ENCODE measurements at places on chromosomes 7 and 10.

GRCh38 chr7:7795630-7796121 is 77.3 kb upstream of the RPA3 start:
- no peak for DNase-seq

GRCh38 chr10:130555411-130555750 is 419.2 kb downstream of the GLRX3 start:
- no peak for DNase-seq

GRCh38 chr7:9939176-9939575 is 1034.5 kb upstream of the PHF14 start:
- no peak for DNase-seq

DNA sequence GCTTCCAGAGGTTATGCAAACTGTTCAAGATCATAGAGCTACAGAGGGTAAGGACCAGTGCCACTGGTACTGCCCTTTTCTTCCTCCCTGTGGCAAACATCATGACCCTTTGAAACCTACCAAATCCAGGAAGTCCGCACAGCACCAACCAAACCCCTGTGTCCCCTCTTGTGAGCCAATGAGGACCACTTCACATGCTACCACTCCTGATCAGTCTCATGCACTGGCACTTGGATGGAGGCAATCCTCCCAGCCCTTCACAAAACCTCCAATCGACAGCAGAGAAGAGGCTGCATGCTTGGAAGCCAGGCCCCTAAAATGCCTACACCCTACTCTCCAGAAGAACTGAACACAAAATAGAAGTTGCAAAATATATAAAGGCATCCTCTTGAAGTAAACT is 248.0 kb downstream of the TNS3 start:
- DNase-seq, result no peak

DNA sequence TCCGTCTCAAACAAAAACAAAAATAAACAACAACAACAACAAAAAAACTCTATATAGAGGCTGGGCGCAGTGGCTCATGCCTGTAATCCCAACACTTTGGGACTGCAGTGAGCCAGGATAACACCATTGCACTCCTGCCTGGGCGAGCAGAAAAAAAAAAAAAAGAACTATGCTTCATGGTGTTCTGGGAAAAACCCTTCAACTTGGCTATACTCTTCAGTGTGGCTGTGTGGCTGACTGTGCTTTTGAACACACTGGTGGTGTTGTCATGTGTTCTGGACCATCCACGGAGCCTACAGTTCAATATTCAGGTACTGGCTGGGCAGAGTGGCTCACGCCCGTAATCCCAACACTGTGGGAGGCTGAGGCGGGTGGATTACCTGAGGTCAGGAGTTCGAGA is 26.5 kb downstream of the SNX8 start:
- no peak for DNase-seq

GRCh38 chr7:55966851-55967250 is 2.5 kb downstream of the NIPSNAP2 start:
- no peak for DNase-seq

- no peak for DNase-seq
Measured at GRCh38 chr7:26492816-26493215, 201.2 kb downstream of the SNX10 start.

- DNase-seq, result no peak
Measured at GRCh38 chr10:76422769-76423168, 991.3 kb downstream of the LRMDA start.

GRCh38 chr10:44385696-44386441 is 972 bp upstream of the CXCL12 start:
- DNase-seq, result no peak

- DNase-seq, result no peak
Measured at GRCh38 chr10:102850025-102850518, 4.0 kb upstream of the BORCS7 start.

GRCh38 chr7:149257146-149257545 is 4.8 kb upstream of the ZNF783 start:
- DNase-seq, result no peak

DNA sequence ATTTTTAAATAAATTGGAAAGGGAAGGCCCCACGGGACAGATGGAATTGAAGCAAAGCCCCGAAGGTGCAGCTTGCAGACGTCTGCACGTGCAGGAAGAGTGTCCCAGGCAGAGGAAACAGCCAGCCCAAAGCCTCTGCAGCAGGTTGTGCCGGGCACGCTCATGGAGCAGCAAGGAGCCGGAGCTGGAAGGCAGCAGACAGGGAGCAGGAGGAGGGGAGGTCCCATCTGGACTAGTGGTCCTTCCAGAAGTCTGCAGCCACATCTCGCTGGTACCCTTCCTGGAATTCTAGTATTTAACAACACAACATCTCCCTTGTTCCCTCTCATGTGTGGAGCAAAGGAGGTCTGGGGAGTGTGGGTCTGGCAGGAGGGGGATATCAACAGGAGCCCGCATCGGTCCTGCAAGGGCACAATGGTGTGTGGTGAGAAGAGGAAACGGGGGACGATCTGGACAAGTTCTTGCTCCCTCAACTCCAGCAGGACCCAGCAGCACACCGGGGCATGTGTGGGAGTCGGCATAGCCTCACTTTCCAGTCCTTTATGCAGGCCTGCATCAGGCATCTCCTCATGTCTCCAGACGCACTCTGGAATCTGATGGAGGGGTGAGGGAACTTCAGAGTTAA is 169.3 kb downstream of the GRID1 start:
- no peak for DNase-seq

- DNase-seq, result no peak
Measured at GRCh38 chr10:43605850-43606322, 352 bp upstream of the ZNF485 start.

- no peak for DNase-seq
Measured at GRCh38 chr7:76220185-76221057, 18.7 kb downstream of the SRRM3 start.

- DNase-seq, result no peak
Measured at GRCh38 chr7:26861050-26861449, 3.3 kb downstream of the SKAP2 start.

DNA sequence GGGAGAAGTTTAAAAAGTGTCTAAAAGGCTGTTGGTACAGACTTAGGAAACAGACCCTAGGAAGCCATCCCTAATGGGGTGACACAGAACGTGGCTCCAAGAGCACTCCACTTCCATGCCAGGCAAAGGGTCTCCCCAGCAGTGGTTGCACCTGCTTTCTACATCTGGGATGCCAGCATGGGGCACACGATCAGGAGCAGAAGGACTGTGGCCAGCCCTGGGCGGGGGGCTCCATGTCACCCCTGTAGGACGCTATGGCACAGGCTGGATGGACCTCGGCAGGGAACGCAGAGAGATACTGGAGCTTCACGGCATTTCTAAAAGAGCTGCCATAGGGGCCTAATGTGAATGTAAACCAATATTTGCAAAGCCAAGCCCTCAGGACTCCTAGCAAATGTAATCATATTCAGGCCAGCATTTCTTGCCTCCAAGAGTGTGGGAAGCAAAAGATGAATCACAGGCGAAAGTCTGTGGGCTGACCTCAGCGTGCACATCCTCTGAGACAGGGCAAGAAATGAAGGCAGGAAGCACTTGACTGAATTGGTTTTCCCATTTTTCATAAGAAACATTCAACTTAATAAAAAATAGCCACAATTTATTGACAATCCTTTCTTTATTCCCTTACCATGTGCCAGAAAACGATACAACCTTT is 93.9 kb downstream of the ATXN7L1 start:
- no peak for DNase-seq

DNA sequence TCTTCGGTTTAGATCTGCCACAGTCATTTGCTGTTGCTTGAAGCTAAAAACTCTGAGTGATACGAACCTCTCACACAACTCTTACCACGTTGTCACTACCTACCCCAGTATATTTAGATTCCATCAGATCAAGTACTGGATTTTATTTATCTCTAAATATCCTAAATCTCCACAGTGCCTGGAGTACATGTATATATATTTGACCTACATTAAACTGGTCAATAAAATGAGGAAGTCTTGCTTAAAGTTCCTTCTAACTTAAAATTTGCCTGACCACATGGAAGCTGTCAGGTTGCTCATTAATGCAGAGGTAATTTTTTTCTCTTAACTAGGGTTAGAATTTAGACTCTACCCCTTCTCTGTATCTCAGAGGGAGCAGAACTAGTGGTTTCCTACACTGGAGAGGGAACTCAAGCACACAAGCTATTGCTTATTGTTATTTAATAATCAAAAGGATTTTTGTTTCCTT is 3.1 kb upstream of the MACC1 start:
- no peak for DNase-seq

GRCh38 chr7:120654241-120654640 is 203.7 kb downstream of the TSPAN12 start:
- DNase-seq, result no peak

DNA sequence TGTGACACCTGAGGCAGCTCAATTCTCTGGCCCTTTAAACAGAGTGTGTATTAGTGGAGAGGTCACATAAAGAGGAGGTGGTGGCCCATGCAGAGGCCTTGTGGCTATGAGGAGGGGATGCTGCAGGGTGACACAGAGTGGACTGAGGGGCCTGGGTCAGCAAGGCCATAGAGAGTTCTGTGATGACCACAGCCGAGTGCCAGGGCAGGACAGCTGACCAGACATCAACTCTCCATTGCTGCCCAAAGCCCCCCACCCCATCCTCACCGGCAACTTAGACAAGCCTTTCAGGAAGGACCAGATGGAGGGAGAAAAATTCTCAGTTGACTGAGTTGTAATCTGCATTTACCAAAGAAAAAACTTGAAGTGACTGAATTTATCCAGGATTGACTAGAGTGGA is 378.1 kb downstream of the RPS24 start:
- no peak for DNase-seq

GRCh38 chr7:52061666-52062065 is 745.1 kb upstream of the COBL start:
- DNase-seq, result no peak

- no peak for DNase-seq
Measured at GRCh38 chr10:125343118-125343925, 183.0 kb upstream of the CTBP2 start.

DNA sequence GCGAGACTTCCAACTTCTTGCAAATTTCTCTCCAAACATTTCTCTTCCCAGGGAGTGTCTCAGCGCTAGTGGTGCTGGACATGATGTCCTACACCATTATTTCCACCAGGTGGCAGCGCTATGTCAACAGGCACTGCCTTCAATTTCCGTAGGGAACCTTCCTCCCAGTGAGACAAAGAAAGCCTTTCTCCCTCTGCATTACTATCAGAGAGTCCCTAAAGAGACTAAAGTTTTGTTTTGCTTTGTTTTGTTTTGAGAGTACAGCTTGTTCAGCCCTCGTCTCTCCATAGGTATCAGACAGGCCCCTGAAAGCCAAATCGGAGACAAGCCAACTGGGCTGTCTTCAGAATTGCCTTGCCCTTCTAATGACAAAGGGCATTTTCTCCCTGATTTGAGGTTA is 44.2 kb upstream of the GGCT start:
- DNase-seq, result peak; percentile 62

GRCh38 chr7:116952635-116953371 is 498 bp upstream of the ST7 start:
- peak; percentile 56 for DNase-seq

DNA sequence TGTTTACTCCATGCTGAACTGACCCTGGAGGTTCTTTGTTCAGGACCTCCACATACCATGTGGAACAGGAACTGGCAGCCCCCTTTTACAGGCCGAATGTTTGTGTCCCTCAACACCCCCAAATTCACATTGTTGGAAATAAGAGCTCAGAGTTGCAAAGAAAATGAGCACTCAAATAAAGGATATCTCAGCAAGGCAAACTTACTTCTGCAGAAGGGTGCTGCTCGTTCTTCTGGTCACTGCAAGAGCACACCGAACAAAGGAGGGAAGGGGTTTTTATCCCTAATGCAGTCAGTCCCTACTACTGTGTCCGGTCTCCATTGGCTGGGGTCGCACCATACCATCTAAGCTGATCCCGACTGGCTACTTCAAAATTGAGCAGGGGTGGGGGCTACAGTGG is 68.1 kb downstream of the PYROXD2 start:
- no peak for DNase-seq

DNA sequence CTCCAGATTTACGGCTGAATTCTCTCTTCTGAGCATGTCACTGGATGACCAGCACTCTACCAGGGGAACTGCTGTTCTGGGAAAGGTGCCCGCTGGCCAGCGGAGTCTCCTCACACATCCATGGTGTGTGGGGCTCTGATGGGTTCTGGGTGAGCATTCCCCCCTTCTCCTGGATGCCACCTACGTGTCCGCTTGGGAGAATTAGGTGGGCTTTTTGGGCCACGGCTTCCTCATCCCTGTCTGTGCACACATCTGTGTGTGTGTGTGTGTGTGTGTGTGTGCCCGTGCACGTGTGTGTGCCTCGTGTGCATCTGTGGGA is 163.0 kb downstream of the DNAJB6 start:
- no peak for DNase-seq

GRCh38 chr10:110008518-110009339 is 945 bp downstream of the ADD3 start:
- no peak for DNase-seq

- DNase-seq, result no peak
Measured at GRCh38 chr7:122291189-122291588, 13.4 kb downstream of the FEZF1 start.

DNA sequence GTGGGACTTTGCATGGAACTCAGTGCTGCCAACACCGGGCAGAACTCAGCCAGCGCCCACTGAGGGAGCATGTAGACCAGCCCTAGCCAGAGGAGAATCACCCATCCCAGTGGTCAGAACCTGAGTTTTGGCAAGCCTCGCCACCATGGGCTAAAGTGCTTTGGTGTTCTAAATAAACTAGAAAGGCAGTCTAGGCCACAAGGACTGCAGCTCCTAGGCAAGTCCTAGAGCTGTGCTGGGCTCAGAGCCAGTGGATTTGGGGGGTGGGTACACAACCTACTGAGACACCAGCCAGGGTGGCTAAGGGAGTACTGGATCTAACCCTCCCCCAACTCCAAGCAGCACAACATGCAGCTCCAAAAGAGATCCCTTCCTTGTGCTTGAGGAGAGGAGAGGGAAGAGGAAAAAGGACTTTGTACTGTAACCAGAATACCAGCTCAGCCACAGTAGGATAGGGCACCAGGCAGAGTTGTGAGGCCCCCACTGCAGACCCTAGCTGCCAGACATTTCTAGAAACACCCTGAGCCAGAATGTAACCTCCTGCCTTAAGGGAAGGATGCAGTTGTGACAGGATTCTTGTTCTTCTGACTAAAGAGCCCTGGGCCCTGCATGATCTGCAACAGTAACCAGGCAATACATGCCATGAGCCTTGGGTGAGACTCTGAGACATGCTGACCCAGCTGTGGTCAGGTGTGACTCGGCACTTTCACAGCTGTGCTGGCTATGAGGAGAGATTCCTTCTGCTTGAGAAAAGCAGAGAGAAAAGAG is 24.4 kb downstream of the GSDME start:
- no peak for DNase-seq

- no peak for DNase-seq
Measured at GRCh38 chr7:92889081-92889480, 52.7 kb upstream of the CDK6 start.
